ENCODE measurements at places on chromosomes 11 and 22. TPM values are rescaled to one million over a fixed set of nuclear protein-coding genes. Genes with fewer than 3 reads are reported as not detected.

- no peak for DNase-seq
Measured at GRCh38 chr22:49308300-49308699, 519.4 kb downstream of the BRD1 start.

- no peak for DNase-seq
Measured at GRCh38 chr11:96161307-96162089, 181.5 kb downstream of the MAML2 start.

DNA sequence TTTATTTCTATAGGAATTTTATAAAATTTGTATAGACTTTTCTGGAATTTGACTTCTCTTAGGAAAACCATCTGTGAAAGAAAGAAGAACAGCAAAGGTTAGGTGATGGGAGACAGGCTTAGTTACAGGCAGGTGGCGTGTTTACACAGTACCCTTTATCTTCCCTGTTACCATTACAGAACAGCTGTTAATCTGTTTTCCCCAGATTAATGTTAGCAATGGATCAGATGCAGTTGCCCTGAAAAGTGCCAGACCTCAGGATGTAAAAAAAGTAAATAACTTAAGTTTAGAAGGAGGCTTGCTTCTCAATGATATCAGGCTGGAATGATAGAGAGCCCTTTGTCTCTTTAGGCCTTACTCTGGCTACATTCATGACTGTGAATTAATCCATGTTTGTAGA lies 1186.5 kb upstream of the TENM4 start:
- DNase-seq, result no peak

Gene FGF3
- polyA plus RNA-seq, result not detected

GRCh38 chr11:133635244-133635739 lies 103.0 kb upstream of the OPCML start:
- DNase-seq, result no peak

Gene ACTN3
- 531 TPM for polyA plus RNA-seq

DNA sequence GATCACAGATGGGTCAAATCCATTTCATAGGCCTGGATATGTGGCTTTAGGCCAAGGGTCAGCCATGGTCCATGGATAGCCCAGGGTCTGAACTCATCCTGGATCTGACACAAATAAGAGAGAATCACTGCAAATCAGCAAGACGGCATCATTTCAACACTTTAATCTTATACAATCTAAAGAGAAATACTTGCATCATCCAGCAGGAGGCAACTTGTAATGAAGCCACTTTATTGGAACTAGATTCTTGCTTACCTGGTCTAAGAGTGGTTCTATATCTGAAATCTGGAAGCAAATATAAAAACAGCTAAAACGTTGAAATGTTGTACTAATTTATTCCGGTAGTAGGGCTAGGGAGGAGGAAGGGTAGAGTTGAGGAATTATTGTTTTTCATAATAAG lies 870.1 kb downstream of the JRKL start:
- DNase-seq, result no peak

Gene OR6A2
- not detected for polyA plus RNA-seq

DNA sequence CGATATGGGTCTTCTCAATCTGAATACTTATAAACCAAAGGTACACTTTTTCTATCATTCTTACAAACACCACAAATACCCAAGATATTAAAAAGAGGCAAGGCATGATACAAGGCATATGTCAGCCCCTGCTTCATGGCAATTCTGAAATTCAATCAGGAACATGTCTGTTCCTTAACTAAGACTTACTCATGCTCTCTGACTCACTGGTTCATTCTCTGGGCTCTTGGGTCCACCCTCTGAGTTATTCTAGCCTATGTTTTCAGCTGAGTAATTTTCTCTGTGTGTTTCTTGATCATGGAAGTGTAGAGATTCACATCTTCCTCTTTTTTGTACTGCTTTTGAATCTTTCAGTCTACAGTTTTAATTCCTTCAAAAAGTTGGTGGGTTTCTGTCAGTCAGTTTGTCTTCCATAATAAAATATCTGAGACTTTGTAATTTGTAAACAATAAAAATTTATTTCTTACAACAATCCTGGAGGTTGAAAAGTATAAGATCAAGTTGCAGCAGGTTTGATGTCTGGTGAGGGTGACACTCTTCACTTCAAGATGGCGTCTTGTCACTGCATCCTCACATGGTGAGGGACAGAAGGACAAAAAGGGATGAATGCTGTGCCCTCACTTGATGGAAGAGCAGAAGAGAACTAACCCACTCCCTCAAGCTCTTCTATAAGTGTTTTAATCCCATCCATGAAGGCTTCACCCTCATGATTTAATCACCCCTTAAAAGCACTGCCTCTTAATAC lies 211.7 kb downstream of the FAM76B start:
- no peak for DNase-seq

Gene STT3A
- polyA plus RNA-seq, result 58.9 TPM

Gene ABCG4
- 0.22 TPM for polyA plus RNA-seq

Gene PAX6
- polyA plus RNA-seq, result not detected

- peak; percentile 30 for DNase-seq
Measured at GRCh38 chr22:39239561-39240423, 5.0 kb downstream of the PDGFB start.

GRCh38 chr22:39439170-39439569 lies 17.6 kb upstream of the MGAT3 start:
- no peak for DNase-seq

Gene NXPE2
- 0.10 TPM for polyA plus RNA-seq

GRCh38 chr22:45462034-45462655 lies 40.5 kb upstream of the FBLN1 start:
- DNase-seq, result peak; percentile 32

Gene MRGPRX3
- polyA plus RNA-seq, result not detected

Gene SMTNL1
- 6.7 TPM for polyA plus RNA-seq

- no peak for DNase-seq
Measured at GRCh38 chr11:36023922-36024321, 80.1 kb downstream of the LDLRAD3 start.

DNA sequence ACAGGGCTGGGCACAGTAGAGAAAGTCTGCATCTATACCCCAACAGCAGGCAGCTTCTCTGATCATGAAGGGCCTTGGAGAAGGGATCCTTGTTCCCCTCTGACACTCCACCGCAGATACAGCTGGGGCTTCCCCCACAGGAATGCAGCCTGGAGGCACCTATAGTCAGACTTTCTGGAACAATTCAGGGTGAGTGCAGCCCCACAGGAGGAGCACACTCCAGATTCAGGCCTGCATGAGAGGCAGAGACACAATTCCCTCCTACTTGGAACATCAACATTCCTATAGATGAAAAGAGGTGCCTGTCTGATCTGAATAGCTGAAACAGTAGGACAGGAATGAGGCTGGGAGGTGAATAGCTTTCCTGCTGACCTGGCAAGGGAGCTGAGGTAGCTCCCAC lies 1298.0 kb upstream of the CNTN5 start:
- no peak for DNase-seq
